ENCODE measurements at places on chromosomes 3 and 15.
A peak's percentile ranks its signal among the peaks of the same experiment; 100 is the strongest.

- DNase-seq, result no peak
These were observed 7.2 kb upstream of the ABHD10 start for GRCh38 chr3:111971533-111972130.

- DNase-seq, result no peak
These were observed 81.1 kb upstream of the NEO1 start for GRCh38 chr15:72970933-72971760.

DNA sequence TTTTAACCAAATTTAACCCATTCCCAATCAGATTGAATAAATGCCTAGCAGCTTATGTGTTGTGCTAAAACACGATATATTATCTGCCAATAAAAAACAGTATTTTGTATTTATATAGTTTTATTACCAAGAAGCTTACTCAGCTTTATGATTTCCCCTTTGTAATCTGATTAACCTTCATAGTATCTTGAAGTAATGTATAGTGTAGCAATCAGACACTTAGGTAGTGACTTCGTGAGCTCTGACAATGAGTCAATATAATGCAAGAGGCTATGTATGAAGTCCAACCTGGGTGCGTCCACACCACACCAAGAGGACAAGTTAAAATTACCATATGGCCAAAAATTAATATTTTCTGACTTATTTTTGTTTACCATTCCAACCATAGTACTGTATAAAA is 2.1 kb upstream of the CNBP start:
- DNase-seq, result no peak

- no peak for DNase-seq
These were observed 18.2 kb upstream of the ACOX2 start for GRCh38 chr3:58555203-58555602.

DNA sequence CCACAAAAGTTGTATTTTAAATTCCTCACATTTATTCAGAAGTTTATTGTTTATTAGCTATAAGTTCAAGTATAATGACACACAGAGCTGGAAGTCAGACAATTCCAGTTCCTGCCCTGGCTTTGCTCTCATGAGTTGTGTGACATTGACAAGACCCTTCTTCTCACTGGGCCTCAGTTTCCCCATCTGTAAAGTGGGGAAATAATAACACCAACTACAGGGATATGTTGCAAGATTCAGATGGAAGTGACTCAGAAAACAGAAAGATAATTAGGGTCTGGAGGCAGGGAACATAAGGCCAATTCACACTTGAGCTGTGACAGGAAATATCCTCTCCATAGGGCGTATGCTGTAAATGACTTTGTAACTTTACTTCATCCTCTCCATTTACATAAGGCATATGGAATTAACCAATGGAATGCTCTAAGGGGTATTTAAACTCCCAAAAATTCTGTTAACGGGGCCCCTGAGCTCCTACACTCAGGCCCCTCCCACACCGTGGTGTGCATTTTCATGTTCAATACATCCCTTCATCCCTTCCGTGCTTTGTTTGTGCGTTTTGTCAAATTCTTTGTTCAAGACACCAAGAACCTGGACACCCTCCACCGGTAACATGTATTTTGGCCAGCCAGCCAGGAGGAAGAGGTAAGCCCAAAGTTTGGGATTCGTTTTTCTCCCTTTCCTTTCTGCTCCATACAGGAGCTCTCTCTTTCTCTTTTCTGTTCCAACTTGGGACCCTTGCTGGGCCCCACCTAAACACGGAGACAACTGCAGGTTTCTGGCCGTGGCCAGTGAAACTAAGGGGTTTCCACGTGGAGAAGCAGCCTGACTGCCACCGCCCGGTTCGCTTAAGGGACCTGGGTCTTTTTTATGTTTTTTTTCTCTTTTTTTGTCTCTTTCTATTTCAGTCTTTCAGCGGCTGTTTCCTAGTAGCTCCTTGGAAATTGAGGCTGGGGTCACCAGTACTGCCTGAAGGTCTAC is 16.9 kb downstream of the CYP11A1 start:
- no peak for DNase-seq

DNA sequence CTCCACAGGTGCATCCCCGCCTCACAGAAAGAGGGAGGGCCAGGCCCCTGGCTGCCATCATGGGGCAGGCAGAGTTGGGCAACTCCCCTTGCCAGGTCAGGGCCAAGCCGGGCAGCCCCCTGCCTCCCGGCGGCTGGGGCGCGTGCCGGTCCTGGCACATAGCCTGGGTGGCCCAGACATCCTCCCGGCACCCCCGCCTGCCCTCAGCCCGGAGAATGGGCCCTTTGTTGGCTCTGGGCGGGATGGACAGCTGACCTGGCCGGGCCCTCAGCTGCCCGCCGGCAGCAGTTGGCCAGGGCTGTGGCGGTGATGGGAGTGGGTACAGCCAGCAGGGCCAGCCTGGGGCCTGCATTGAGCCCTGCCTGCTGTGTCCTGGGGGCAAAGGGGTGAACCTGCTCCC is 16.5 kb downstream of the PLXNA1 start:
- no peak for DNase-seq

- DNase-seq, result no peak
These were observed 50.9 kb downstream of the TCF12 start for GRCh38 chr15:56969265-56969895.

DNA sequence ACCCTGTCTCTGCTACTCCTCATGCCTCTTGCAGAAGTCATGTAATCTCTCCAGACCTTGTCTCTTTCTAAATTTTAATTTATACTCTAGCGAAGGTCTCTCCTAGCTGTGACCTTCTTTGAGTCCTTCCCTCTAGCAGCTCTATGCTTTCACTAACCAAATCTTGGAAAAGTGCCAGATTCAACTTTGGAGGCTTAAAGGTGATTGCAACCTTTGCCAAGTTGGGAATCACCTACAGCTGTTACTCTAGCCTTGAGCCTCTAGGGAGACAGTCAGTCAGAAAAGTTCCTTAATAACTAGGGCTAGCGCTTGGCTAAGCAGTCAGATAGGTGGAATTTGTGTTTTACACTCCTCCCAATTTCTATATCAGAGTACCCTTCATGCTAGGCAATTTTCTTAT is 46.1 kb upstream of the ABI3BP start:
- no peak for DNase-seq

DNA sequence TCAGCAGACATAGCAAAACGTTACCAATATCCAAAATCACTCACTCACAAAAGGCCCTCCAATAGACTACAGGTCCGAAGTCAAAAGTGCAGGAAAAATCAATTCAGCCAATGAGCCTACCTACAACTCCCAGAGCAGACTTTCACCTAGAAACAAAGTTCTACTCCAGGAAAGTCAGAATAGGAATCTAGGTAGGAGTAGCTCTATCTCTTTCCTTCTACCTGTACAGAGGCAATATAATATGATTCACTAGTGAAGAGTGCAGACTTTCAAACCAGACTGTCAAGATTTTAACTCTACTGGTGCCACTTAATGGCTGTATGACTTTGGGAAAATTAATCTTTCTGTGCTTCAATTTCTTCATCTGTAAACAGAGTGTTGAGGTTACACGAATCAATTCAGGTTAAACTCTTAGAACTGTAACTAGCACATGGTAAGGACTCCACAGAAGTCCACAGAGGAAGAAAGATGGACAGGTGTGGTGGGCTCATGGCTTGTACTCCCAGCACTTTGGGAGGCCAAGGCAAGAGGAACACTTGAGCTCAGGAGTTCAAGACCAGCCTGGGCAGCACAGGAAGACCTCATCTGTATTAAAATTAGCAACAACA is 9.4 kb downstream of the DCUN1D1 start:
- no peak for DNase-seq

DNA sequence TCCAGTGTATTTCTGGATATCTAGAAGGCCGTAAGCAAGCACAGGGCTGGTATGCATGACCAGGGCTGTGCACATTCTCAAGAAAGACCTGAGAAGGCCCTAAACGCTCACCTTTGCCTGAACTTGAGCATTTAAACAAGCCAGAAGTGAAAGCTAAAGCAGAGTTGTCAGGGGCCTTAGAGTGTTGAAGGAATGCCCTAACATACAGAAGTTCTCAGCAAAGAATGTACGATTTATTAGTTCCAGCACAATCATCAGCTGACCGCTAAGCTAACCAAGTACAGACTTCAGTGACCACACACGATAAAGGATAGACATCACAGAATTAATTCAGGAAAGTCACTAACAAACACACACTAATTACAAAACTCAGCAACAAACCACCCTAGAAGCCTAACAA is 8.7 kb downstream of the HLTF start:
- DNase-seq, result no peak

DNA sequence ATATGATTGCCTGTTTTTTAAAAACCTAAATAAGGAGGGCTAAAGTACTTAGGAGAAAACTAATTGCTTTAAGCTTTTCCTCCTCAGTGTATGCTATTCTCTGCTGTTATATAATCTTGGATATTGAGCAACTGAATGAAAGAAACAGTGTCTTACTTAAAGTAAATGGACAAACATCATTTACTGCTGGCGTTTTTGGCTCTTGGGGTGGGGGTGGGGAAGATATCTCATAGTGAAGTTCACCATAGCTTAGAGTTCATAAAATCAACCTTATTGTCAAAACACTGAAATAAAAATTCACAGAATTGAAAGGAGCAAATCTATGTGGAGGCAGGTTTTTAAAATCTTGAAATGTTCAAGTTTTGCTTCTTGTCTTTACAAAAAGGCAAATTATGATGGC is 256.4 kb upstream of the SOX2 start:
- no peak for DNase-seq

- DNase-seq, result no peak
These were observed 242.3 kb downstream of the TLE3 start for GRCh38 chr15:69855258-69856000.

- no peak for DNase-seq
These were observed 58.3 kb downstream of the EPHA3 start for GRCh38 chr3:89165636-89166263.

- no peak for DNase-seq
These were observed 62.6 kb downstream of the FSIP1 start for GRCh38 chr15:39720081-39720480.

DNA sequence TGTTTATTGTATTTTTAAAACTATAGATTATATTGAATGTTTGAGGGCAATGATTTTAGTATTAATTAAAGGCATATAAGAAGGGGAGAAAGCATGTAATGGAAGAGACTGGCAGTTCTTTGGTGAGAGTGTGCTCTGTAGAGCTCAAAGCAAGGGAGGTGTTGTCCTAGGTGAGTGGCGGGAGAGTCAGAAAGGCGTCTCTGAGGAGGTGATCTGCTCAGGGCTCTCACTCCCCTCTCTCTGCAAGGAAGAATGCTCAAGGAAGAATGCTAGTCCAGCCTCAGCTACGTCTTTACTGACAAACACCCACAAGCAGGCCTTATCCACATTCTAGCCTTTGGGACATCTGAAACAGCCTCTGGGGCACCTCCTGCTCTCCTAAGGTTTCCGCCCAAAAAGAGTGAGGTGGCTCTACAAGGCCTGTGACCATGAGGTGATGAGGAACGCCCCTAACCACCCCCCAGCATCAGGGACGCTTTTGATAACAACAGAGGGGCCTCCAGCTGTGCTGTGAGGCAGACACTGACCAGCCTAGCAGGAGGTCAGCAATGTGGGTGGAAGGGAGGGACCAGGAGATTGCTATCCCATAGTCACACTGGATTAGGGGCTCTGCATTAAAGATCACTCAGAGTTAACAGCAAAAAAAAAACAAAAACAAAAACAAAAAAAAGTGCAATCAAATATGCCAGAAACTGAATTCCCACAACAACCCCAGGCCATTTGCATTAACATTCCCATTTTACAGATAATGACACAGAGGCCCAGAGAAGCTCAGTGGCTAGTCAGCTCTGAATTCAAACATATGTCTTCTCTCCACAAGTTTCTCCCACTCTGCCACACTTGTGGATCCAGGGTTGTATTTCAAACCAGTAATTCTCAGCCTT is 202.2 kb upstream of the CTNNB1 start:
- DNase-seq, result no peak

GRCh38 chr15:80567721-80568157 is 127.4 kb upstream of the ABHD17C start:
- peak; percentile 81 for DNase-seq

DNA sequence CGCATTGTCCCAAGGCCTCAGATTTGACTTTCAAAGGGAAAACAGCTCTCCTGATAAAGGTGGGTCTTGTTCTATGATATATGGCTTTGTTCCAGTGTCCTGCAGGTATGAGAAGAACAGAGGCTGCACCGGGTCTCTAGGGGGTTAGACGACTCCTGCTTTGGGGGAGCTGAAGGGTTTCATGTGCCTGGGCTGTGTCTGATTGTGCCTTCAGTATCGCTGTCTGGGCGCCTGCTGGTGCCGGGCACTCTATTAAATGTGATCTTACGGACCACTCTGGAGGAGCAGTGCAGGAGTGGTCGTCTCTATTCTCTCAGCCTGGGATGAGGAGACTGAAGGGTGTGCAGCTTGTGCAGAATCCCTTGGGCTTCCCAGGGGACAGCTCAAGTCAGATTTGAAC is 16.0 kb downstream of the PAQR5 start:
- no peak for DNase-seq
